ENCODE measurements at places on chromosomes 13 and 19. TPM values are rescaled to one million over a fixed set of nuclear protein-coding genes. Genes with fewer than 3 reads are reported as not detected.

GRCh38 chr19:14310055-14310454 is 71.2 kb upstream of the ADGRE5 start:
- DNase-seq = no peak

The RFPL4AL1 gene
- total RNA-seq = not detected

The DMRTC2 gene
- not detected for total RNA-seq

DNA sequence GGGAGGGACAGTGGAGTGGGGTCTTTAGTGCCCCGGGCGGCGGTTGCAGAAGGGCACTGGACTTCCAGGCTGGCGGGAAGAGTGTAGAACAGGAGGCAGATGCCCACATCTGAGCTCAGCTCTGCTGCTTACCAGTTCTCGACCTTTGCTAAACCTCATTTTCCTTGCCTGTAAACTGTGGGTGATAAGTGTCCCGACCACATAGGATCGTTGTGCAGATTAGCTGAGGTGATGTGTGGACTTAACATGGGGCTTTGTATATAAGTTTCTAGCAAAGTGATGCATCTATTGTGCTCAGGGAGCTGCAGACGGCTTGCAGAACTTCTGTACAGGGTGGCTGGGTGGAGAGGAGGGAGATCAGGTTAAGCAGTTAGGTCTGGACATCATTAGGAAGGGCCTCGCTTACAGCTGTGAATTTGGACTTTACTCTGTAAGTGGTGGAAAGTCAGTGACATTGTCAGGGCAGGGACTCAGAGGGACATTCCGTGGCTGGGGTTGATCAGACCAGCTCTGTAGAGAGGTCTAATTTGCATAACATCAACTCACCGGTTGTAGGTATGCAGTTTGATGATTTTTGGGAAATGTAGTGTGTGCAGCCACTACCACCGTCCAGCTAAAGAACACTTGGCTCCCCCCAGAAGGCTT is 70.0 kb downstream of the SPATA13 start:
- DNase-seq = no peak

GRCh38 chr19:49432141-49433073 is 7.2 kb downstream of the GFY start:
- no peak for DNase-seq

The F10 gene
- 6.7 TPM for total RNA-seq

DNA sequence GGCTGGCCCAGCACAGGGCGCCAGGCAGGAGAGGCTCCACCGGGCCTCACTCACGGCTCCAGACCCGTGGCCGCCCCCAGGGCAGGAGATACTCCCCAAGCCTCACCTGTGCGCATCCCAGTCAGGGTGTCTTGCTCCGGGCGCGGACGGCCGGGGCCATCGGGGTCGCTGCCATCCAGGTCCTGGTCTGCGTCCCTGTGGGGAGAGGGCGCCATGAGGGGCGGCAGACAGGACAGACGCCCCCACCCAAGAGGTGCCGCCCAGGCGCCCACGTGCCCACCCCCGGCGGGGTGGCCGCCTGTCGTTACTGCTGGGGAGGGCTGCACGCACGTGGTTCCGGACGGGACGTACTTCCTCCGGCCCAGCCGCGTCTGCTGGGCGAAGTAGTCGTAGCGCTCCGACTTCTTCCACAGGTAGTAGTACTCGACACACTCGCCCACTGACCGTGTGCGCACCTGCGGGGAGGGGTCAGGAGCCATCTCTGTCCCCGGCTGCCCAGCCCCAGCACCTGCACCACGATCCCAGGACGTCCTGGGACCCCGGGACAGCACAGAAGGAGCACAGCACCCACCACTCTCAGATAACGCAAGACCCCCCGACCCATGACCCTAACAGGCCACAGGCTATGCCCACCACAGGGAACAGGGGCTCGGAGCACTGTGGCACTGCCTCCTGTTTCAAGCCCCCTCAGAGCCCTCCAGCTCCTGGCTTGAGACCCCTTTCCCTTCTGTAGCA is 17.4 kb upstream of the PLPP2 start:
- DNase-seq = no peak

- DNase-seq = no peak
Observed at GRCh38 chr19:46746281-46747057, at the start of gene STRN4. Gene STRN4 (minus strand): TSS chr19:46746450. CDS start chr19:46746430, 20 bp downstream.

The ZNF888 gene
- total RNA-seq = 1.8 TPM

- no peak for DNase-seq
Observed at GRCh38 chr13:40484974-40485373, 181.5 kb downstream of the FOXO1 start.

- DNase-seq = no peak
Observed at GRCh38 chr19:32719611-32720059, at the start of gene TDRD12. Gene TDRD12 (plus strand): TSS chr19:32719767. CDS start chr19:32720073, 306 bp downstream.

- no peak for DNase-seq
Observed at GRCh38 chr13:98253526-98253925, 76.5 kb upstream of the RNF113B start.

GRCh38 chr19:40424637-40425449 is 949 bp downstream of the SERTAD1 start:
- DNase-seq = no peak

- DNase-seq = no peak
Observed at GRCh38 chr19:56873493-56873892, 33.0 kb upstream of the PEG3 start.

DNA sequence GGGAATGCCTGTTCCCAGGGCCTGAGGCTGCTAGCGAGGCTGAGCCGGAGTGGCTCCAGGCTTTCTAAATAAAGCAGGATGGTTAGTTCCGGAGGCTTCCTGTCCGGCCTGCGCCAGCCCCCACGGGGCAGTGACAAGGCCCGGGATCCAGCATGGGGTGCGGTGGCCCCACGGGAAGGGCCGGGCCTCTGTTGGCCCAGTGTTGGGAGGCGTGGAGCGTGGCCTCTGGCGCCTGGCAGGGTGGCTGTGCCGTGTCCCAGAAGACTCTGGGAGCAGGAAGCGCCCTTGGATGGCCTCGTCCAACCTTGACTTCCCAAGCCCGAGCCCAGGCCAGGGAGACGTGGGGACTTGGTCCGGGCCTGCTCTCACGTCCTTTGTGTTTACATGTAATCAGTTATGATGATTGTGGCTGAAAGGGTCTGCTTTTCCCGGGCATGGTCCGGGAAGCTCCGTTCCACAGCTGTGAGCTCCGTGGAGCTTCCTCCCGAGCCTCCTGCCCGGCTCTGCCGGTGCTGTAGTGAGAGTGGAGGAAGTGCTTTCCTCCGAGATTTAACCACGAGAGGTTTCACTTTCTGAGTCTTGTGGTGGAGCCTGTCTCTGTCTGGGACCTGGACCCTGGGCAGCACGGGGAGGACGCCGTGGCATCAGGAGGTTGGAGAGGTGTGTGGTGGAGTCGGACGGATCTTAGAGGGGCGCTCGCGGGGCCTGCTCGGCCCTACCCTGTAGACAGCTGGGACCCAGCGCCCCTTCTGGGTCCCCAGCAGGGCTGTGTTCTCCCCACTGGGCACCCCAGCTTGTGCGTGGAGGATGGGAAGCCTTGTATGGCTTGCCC is 4.6 kb downstream of the GNA11 start:
- DNase-seq = no peak

The CD209 gene
- total RNA-seq = 4.0 TPM

Data from esophagus squamous epithelium (tissue), 5 donors.